ENCODE measurements at places on chromosomes 5 and 9.

GRCh38 chr9:85742597-85742936 is 813 bp upstream of the AGTPBP1 start:
- DNase-seq, result no peak

DNA sequence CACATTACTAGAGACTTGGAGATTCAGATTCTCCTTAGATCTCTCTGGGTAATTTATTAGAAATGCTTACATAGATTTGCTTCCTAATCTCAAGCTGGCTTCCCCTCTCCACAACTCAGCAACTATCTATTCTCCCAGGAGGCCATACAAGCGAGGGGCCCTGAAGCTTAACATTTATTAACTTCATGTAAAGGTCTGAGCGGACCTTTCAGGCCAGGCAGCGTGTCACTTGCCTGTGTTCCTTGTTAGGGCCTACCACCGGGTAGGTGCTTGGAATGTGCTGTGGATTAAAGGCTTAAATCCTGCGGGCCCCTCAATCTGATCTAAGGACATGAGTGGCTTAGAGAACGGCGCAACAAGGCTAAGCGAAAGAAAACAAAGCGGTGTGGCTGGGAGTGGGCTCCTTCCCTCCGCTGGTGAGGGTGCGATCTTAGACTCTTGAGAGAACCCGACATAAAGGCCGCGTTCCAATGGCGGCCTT is 712 bp upstream of the HSPA4 start:
- no peak for DNase-seq

GRCh38 chr9:134357631-134358025 is 31.4 kb downstream of the RXRA start:
- no peak for DNase-seq

DNA sequence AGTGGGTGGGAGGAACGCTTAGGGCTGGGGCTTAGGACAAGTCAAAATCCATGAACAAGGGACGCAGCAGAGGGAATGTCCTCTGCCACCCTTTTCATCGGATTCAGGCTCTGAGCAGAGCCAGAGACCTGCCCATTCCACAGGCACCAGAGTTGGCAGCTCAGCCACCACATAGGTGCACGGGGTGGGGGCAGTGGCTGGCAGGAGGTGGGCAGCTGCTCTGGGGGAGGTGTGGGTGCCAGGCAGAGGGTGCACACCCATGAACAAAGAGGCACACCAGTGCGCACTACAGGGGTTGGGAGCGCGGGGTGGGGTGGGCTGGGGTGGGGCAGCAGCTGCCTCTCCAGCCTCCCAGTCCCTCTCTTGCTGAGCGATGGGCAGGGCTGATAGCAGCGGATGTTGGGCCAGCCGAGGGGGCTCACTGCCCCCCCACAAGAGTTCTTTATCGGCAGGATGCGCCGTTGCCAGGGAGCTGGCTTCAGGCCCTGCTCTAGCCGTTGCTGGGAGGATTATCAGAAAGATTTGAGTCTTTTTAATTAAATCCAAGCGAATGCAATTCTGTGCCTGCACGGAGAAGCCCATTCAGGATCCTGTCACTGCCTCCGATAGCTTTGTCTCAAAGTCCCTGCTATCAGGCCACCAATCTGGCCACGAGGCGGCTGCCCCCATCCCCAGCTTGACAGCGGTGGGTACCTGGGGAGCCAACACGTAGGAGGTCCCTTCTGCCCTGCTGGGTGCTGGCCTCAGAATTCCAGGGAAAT is 64.3 kb upstream of the LMX1B start:
- no peak for DNase-seq

GRCh38 chr9:406886-407654 is 192.4 kb downstream of the DOCK8 start:
- DNase-seq, result no peak

GRCh38 chr5:179228341-179229121 is 116.7 kb downstream of the ADAMTS2 start:
- DNase-seq, result no peak

GRCh38 chr5:117803533-117803932 is 1184.8 kb downstream of the DTWD2 start:
- DNase-seq, result no peak

DNA sequence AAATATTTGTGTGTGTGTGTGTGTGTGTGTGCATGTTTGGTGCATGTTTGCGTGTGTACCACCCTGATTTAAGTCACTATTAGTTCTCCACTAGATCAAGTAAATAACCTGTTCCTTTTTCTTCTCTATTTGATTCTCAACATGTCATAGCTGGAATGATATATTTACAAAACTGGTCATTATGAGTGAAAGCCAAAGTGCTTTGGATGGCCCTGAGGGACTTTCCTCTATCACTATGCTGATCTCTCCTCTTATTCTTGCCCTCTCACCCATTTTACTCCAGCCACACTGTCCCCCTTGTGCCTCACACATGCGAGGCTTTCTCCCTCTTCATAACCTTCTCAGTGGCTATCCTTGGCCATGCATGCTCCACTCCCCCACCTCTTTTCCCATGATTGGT is 144.6 kb upstream of the NMUR2 start:
- no peak for DNase-seq

- no peak for DNase-seq
Measured at GRCh38 chr9:101460965-101461364, 25.4 kb upstream of the ALDOB start.

- DNase-seq, result no peak
Measured at GRCh38 chr5:117434254-117434653, 859.6 kb upstream of the SEMA6A start.

DNA sequence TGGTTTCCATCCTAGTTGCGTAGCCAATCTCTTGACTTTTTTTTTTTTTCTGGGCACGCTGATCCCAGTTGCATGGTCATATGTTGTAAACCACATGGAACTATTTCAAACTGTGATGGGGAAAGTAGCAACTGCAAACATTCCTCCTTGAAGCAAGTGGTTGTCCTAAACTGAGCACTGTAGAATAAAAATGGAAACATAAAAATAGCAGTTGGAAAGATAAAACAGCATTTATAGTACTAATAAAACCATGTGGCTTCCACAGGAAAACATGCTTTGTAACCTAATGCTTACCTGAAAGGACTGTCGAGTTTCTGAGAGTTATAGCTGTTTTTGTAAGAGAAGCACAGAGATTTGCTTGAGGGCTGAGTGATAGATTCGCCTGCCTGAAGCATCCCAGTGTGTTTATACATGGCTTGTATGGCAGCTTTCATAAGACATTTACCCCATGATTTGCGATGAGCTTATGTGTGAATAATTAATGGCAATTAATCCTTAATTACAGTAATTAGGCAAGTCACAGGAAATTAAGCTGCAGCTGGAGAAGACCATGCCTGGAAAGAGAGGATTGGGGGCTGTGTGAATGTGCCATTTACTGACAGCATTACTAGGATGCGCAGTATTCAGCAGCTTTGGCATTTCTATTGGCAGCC is 136.5 kb downstream of the PBX3 start:
- no peak for DNase-seq

DNA sequence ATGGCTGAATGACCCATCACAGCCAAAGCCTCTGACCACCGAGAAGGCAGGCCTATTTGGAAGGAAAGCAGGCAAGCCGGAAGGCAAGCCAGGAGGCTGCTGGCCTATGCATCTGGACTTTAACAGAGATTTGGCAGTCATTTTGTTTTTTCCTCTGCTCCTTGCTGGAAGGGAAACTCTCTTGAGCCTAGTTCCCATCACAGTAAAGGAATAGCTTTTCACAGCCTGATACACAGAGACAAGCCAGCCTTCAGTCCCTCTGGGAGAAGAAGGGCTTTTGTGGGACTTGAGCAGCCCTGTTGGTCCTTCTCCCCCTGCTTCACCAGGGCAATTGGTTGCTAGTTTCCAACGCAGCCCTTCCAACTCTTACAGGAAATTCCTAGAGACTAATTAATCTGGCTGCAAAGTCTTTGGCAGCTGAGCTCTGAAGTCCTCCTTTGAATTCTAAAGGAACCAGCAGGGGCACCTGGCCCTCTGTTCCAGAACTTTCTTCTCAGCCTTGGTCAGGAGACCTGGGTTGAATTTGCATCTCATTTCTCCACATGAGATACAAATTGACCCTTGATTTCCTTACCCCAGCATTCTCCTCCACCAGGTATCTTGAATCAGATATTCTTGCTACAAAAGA is 157.3 kb upstream of the EPB41L4A start:
- no peak for DNase-seq

- DNase-seq, result no peak
Measured at GRCh38 chr9:19935422-19935821, 146.6 kb upstream of the SLC24A2 start.

DNA sequence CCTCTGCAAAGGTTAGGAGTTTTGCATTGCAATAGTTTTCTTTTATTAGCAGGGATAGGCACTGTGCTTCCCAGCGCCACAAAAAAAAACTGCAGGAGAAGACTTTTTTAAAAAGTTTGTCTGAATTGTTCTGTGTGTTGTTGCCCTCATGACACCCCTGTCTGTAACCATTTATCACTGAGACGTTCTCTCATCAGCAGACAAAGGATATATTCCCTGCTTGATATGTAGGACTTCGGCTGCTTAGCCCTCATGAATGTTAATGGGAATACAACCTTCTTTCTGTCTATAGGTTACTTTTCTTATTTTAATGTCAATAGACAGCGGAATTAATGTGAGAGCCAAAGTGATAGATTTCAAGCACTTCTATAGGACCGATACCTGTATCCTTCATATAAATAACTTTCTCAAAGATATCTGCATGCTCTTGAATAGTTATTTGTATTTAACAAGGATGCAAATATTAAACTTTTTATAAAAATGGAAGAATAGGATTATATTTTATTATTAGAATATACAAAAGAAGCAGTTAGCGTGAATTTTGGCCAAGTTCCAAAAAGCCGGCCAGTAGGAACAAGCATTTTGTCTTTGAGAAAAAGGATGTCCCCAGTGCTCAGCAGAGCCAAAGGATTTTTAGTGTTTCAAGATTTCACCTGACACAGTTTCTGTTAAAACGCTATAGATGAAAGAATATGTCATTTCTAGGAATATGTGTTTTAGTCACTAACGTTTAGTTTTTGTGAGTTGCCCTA is 1.5 kb upstream of the LYSMD3 start:
- no peak for DNase-seq

- no peak for DNase-seq
Measured at GRCh38 chr5:156186760-156187159, 140.2 kb upstream of the SGCD start.

- no peak for DNase-seq
Measured at GRCh38 chr5:87368601-87369000, 44.1 kb downstream of the CCNH start.

GRCh38 chr9:14423815-14424261 is 109.9 kb upstream of the NFIB start:
- no peak for DNase-seq

DNA sequence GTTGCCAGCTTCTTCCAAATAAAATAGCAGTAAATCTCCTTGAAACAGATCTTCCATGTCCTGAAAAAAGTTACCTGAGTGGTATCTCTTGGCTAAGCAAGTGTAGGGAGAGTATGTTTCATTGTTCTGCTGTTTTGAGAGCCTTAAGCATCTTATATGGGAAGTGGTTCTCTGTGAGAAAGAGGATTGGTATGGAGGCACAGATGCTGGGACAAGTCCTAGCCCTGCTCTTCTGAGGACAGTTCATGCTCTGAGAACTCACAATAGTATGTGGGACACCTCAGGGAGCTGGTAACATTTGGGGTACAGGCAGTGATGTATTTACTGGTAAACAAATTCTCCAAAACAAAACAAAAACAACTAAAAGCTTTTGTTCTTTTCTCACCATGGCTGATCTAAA is 2.0 kb downstream of the PPP3R2 start:
- no peak for DNase-seq

- no peak for DNase-seq
Measured at GRCh38 chr5:88045931-88046461, 222.6 kb downstream of the TMEM161B start.

GRCh38 chr5:179613460-179614071 is 9.9 kb downstream of the HNRNPH1 start:
- no peak for DNase-seq

DNA sequence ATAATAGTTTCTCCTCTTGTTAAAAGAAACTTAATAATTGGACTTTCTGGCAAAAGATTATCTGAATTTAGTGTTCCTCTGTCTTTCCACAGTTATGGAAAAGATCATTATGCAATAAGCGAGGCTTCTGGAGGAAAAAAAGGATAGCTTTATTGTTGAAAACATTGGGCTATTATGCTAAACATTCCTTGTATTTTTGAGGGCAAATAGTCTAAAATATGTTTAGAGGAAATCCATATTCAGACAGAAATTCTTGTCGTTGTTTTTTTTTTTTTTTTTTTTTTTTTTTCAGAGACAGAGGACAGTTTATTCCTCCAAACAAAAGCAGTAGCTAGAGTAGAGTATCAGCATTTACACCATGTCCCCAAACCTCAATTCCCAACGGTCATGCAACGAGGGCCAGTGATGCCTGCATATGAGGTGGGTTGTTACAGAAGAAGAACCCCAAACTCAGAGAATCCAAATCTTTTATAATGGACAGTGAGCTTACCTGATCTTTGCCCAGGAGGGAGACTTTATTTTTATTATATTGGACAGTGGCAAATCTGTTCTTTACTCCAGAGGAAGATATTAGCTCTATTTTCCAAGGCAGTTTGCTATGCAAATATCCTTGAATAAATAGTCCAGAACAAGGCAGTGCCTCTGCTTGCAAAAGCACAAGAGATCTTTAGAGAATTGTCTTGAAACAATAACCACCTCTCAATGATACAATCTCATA is 48.4 kb upstream of the CDK5RAP2 start:
- no peak for DNase-seq

GRCh38 chr9:37056046-37056920 is 22.2 kb upstream of the PAX5 start:
- DNase-seq, result no peak
